ENCODE measurements at places on chromosomes 1 and 21.

DNA sequence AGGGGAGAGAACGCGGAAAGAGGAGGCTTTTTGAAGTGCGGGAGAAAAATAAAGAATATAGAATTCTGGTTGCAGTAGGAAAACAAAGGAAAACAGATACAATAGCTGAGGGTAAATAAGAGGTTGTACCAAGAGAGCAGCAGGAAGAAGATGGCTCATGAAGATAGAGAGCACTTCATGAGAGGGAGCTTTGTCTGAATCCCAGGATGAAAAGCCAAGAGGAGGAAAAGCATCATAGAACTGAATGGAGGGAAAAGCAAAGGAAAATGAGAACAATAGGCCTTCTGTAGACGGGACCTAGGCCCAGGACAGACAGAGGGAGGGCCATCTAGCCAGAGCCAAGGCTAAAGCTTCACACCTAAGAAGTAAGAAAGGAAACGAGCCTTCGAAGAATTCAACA lies 49.5 kb downstream of the ATP6V1G3 start:
- no peak for DNase-seq

DNA sequence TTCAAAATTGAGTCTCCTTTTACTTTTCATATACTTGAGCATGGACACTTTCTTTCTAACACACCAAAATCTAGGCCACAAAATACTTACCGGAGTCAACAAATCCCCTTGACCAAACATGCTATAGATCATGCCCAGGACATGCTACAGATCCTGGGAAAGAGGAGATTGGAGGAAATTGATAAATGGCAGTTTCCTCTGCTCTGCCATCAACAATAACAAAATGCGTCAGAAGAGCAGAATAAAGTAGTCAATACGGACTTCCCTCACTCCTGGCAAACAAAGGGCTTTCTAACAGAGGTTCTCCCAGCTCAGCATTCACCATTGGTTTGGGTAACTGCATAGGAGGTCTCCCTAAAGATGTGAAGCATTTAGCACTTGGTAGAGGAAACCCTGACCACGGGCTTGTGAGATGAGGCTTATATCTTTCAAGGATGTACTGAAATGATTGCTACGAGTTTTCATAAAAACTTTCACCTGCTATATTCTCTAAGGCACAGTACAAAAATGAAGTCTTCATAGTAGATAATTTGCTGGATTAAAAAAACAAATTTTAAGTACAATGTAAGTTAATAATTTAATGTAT lies 283.8 kb upstream of the RUNX1 start:
- DNase-seq: no peak

GRCh38 chr21:44557491-44558328 lies 885 bp downstream of the KRTAP10-3 start:
- DNase-seq: no peak

- DNase-seq: no peak
Measured at GRCh38 chr1:20716232-20716631, 1.6 kb downstream of the KIF17 start.

- no peak for DNase-seq
Measured at GRCh38 chr1:60280256-60280655, 206.7 kb upstream of the C1orf87 start.

DNA sequence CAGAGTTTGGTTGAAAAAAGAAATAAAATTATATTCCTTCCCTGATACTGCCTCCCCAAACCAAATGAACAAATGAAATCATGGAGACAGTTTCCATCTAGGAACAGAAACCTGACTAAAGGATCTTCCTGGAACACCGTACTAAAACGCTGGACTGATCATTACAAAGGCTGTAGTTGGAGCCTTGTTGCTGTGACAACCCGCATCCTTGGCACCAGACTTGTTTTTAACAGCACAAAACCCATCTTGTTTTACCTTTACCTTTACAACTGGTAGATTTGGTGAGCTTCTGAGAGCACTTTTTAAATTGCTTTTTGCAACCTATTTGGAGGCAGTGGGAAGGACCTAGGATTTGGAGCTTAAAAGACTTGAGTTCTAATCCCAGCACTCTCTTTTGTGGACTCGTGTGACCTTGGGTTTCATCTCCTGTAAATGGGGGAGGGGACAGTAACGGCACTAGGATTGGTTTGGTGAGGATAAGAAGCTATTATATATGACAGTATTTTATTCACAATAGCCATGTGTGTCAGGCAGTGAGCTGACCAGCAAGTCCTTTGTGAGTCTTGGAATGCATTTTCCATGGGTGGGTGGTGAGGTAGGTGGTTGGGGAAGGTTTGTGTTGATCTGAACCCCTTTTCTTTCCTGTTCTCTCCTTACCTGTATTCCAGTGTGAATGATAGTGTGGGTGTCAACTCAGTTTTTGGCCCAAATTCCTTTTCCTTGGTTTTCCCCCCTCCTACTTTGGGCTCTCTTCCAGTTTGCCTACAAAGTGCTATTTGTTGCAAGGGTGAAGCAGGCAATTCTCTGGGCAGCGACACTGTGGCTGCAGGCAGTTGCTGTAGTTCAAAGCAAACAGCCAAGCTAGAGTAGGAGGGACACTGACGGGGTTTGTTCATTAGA lies 12.6 kb downstream of the LRRC8D start:
- DNase-seq: no peak

DNA sequence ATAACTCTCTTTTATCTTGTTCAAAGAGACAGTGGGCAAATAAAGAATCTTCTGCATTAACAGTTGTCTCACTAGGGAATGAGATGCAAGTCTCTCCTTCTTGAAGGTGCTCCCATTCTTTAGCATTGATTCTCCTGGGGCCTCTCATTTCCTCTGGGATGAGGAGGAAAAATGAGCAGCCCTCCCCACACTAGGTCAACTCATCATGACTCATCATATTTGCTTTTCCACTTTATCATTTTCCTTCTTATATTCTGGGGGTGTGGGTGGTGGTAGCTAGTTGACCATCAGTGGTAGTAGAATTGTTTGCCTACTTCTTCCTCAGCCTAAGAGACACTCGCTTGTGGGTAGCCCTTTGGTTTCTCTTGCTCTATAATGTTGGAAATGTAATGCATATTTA lies 182.0 kb upstream of the C1orf87 start:
- no peak for DNase-seq

GRCh38 chr1:231808990-231809389 lies 182.4 kb downstream of the DISC1 start:
- no peak for DNase-seq

DNA sequence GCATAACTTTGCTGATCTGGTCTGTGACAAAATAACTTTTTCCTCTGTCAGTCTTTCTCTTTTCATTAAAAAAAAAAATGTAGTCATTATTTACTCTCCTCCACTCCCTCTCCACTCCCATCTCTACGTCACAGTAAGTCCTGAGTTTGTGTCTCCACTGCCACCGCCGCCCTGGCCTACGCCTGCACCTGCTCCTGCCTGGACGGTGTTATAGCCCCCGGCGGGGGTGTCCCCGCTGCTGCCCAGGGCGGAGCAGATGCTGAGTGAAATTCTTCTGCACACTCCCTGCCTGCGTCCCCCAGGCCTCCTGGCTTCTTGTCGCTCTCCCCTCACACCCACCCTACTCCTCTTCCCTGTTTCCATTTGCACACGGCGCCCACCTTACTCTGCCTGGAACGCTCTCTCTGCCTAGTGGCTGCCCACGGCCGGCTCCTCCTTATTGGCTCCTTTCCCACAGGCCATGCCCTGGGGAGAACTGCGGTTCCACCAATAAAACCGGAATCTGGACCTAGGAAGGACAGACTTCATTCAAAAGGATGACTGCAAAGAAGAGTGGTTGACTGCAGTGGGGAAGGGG lies 55.2 kb upstream of the C1orf174 start:
- no peak for DNase-seq

- DNase-seq: peak; percentile 88
Measured at GRCh38 chr1:9867408-9868243, 42.4 kb downstream of the CTNNBIP1 start.

DNA sequence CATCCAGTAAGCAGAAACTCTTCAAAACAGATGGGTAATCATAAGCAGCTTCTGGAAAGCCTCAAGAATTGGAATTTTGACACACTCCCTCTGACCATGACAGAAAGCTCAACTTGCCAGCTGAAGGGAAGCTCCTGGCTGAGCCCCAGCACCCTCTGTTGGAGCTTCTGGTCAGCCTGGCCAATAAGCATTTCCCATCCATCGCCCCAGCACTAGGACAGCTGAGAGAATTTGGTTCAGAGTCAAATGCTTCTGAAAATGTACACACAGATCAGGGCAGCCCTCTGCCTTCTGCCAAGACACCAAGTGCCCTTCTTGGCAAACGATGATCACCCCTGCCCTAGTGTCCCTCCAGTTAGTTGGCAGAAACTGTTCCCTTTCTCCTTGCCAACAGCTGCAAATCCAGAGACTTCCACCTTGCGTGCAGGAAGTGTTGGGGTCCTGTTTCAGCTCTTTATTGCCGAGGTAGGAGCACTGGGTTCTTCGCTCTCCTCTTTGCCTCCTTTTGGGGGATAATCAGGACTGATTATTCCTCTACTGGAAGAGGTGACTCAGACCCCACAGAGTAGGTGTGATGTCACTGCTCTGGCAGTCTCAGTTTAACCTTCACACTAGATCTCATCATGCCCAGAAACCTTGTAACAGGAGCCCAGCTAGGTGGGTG lies 11.9 kb downstream of the PIGV start:
- peak; percentile 51 for DNase-seq

DNA sequence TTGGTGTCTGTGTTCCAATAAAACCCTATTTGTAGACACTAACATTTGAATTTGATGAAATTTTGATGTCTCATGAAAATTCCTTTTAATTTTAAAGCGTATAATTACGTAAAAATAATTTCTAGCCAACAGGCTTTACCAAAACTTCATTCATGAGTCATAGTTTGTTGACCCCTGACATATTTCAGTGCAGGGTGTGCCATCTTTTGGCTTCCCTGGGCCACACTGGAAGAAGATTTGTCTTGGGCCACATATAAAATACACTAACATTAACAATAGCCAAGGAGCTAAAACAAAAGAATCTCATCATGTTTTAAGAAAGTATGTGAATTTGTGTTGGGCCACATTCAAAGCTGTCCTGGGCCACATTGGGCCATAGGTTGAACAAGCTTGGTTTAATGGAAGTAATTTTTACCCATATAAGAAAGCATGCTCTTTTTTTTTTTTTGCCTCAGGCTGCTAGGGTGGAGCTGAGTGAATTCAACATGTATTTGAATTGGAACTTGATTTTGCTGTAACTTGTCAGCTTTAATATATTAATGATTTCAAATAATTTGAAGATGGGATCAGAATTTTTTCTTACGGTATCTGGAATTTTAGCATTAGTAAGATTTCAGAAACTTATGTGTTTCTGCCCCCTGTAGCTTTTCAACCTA lies 267.7 kb upstream of the RGS18 start:
- no peak for DNase-seq

GRCh38 chr1:114585231-114585630 lies 3.8 kb upstream of the BCAS2 start:
- DNase-seq: no peak

DNA sequence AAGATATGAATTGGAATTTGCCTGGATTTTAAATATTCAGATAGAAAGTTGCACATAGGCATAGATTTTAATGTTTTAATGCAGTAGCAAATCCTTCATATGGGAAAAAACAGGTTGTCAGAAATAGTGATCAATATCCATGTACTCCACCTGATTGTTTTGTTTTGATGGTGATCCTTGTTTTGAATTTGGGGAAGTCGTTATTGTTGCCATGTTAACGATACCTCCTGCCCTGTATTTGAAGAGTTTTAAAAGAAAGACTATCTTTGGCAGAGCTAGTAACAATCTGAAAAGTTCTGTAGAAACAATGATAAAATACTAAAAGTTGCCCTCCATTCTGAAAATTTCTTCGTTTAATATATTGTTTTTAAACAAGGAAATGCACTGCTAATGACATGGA lies 1.1 kb downstream of the CEP350 start:
- DNase-seq: no peak

DNA sequence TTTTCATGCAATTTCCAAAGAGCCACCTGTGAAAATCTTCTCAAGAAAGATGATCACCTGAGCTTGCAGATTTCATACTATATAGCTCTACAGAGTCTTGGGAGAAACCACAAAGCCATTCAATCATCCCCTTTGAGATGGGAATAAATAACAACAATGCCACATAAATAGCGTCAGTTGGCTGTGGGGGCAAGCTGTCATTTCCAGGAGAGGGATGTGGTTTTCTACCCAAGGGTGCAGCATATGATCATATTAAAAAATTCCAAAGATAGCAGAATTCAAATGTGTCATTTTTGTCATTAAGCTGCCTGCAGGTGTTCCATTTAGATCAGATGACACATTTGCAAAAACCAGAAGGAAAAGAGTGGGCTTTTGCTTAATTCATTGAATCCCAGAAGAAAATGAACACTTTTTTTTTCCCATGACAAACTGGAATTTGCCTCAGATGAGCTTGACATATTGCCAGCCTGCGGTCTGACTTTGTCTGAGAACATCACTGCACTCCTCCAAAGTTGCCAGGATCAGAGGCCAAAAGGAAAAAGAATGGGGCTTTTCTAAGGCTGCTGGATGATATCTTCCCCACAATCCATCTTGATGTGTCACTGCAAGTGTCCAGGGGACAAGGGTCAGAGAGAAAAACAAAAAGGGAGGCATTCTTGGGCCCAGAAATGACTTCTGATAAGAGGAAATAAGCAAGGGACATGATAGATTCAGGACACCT lies 314.1 kb upstream of the USP25 start:
- DNase-seq: no peak

- no peak for DNase-seq
Measured at GRCh38 chr1:21175324-21175669, 1.4 kb downstream of the EIF4G3 start.

GRCh38 chr1:114502080-114502479 lies 8.9 kb downstream of the TRIM33 start:
- no peak for DNase-seq

- no peak for DNase-seq
Measured at GRCh38 chr1:48236716-48237470, 14.4 kb downstream of the SLC5A9 start.

DNA sequence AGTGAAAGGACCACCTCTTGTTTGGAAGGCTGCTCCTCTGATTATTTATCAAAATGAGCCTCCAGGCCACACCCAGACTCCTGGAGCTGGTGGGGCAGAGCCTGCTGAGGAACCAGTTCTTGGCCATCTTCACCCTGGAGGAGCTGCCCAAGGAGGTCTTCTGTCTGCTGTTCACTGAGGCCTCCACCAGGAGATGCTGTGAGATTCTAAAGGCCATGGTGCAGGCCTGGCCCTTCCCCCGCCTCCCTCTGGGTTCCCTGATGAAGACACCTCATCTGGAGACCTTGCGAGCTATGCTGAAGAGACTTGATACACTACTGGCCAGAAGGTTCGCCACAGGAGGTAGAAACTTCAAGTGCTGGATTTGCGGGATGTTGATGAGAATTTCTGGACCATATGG lies 61.7 kb upstream of the GJA8 start:
- no peak for DNase-seq

DNA sequence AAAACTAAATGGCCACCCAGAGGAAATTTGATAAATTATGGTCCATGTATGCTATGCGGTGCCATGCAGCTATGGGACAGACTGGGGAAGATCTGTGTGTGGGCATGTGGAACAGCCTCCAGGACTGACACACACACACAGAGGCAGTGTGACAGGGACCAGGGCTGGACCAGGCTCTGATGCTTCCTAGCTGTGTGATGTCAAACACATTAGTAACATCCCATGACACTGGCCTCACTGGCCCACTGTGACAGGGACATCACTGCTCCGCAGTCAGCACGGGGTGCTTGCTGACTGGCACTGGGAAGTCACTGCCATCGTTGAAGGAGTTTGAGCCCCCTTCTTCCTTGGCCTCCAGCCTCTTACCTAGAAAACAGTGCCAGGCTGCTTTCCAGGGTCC lies 13.9 kb downstream of the RAP1GAP start:
- DNase-seq: no peak
